ENCODE measurements at places on chromosomes 16 and 17. TPM values are rescaled to one million over a fixed set of nuclear protein-coding genes. Genes with fewer than 3 reads are reported as not detected.

Gene RAB37
- total RNA-seq, result 2.8 TPM

Gene PRR35
- total RNA-seq, result not detected

Gene TNK1
- total RNA-seq, result 2.2 TPM

Gene CMTM1
- 2.1 TPM for total RNA-seq

Gene KRTAP3-1
- total RNA-seq, result not detected

Gene ZFPM1
- 3.5 TPM for total RNA-seq

Gene PPP1R27
- total RNA-seq, result 0.67 TPM

Gene GUCY2D
- total RNA-seq, result not detected

Gene ABCA3
- total RNA-seq, result 7.7 TPM

Gene KIF2B
- not detected for total RNA-seq

Gene MSLN
- 4.6 TPM for total RNA-seq

Gene LITAFD
- not detected for total RNA-seq

All from left ventricle myocardium superior (tissue), 1 donor.